ENCODE measurements at places on chromosomes 2 and 18. TPM values are rescaled to one million over a fixed set of nuclear protein-coding genes. Genes with fewer than 3 reads are reported as not detected.

MORN2 gene
- 9.4 TPM for total RNA-seq

DNA sequence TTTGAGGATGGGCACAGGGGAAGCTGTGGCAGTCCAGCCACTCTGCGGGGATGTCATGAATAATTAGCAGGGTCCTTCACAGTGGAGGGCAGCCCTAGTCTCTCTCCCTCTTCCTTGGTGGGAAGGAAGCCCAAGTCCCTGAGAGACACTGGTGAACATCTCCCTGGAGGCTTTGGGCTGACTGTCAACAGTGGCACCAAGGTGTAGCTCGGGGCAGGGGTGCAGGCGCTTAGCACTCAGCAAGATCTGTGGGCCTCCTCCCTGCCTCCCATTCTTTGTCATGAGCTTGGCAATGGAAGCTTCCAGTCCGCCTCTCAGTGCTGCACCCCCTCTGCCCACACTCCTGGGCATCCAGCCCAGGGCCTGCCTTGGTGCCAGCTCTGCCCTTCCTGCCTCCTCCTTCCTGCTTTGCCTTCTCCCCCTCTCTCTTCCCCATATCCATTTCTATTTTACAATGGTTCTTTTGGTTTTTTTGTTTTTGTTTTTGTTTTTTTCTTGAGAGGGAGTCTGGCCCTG, 59.4 kb downstream of the STEAP3 start:
- peak; percentile 90 for DNase-seq

- DNase-seq: peak; percentile 21
Observed at GRCh38 chr2:113064898-113065297, 2.9 kb upstream of the IL1F10 start.

GRCh38 chr18:66510357-66511045, 93.4 kb downstream of the CDH19 start:
- DNase-seq: no peak

DNA sequence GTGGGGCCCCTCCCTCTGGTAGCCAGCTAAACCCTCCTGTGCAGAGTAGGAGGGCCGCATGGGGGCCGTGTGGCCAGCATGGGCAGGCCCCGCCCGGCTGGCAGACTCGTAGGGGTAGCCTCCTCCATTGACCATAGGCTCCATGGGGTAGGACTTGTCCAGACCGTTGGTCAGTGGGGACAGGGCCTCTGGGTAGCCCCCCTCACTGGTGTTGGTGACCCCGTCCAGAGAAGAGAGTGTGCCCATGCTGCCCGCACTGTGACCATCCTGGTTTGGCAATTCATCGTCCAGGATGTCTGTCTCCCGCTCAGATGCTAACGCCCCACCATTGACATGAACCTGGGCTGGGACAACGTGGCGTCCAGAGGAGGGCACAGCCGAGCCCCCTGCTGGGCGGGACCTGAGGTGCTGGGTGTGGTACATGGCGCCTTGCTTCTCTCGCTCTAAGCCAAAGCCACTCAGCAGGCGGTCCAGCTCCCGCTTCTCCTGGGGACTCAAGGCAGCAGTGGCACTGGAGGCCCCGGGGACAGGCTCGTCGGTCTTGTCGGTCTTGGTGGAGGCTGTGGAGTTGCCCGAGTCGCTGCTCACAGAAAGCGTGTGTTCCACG, 154.3 kb downstream of the TNS1 start:
- no peak for DNase-seq

YES1 gene
- total RNA-seq: 122 TPM

- DNase-seq: no peak
Observed at GRCh38 chr2:23654756-23655155, 269.8 kb downstream of the KLHL29 start.

- DNase-seq: no peak
Observed at GRCh38 chr18:40577239-40577980, 1377.6 kb upstream of the PIK3C3 start.

DNA sequence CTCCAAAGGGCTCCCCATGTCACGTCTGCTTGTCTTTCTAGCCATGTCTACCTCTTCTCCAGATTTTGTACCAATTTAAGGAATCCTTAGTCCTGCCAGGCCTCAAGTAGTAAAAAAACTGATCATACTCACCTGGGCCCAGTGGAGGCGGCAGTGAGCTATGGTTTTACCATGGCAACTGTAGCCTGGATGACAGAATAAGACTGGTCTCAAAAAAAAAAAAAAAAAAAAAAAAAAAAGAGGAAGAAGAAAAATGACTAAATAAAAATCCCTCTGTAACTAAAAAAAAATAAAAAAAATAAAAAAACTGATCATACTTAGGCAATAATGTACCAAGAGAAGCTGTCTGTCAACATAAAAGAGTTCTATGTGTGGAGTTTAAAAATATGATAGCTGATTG, 221.6 kb downstream of the NR4A2 start:
- DNase-seq: no peak

PSMA8 gene
- total RNA-seq: not detected

GRCh38 chr18:5890331-5891183, 4.8 kb downstream of the TMEM200C start:
- DNase-seq: no peak

DNA sequence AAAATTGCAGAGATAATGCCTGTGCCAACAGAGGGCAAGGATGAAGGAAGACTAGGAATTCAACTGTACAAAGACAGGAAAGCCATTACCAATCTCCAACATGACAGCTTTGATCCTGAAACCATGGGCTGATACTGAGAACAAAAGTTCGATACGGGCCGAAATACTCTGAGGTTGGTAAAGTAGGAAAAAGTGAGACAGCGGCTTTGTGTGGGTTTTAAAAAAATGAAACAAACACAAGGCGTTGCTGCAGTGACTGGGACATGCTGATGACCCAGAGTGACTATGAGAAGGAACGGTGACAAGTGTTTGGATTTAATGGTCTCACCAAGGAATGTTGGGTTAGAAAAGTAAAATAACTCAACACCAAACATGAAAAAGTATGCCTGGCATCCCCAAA, 24.2 kb upstream of the SDC1 start:
- DNase-seq: peak; percentile 86

SCN1A gene
- not detected for total RNA-seq

DNA sequence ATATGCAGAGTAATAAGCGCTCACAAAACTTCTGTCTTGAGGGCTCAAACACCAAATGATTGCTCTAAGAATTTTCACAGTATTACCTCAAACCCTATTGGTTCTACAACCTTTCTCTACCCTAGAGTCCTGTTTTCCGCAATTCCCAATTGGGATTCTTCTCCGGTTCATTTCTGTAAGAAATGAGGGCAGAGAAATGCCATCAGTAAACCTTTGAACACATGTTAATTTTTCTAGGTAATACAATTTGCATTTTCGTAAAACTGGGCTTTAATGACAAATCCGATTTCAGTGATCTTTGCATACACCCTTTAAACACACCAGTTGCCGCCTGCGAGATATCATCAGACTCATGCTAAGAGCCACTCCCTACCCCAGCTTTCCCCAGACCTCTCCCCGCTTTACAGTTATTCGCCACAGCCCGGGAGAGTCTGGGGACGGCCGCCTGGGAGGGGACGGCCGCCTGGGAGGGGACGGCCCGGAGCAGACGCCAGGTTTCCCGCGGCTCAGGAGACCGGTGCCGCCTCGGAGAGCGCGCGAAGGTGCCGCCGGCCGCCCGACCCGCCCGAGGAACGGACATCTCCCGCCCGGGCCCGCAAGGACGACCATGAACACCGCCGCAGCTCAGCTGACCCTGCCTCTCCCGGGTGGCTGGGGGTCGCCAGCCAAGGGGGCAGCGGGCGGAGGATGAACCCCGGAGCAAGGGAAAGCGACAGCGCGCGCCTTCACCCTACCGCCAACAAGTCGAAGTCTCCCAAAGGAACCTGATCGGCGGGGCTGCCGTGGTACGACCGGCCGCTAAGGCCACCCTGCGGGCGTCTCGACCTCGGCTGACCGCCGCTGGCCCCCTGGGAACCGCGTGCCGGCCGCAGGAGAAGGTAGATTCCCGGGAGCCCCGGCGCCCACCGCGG, 463 bp downstream of the SMC6 start:
- DNase-seq: peak; percentile 91

DNA sequence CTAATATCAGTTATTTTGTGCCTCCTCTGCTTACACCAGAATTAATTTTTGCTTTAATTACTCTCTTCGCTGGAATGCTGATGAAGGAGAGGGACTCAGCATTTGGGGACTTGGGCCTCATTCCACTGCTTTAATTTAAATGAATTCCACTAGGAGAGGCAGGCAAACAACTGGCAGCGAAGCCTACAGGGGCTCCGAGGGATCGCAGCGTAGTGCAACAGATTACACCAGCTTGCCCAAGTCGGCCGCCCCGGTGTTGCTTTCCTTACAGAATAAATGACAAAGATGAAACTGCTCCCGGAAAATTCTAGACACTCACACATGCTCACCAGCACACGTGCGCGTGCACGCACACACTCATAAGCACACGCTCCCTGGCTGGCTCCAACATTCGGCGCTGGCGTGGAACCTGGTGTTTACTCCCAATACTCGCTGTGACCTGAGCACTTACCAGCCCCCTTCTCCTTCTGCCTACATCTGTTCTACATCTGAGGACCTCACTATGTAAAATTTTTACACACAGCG, 175.4 kb downstream of the ZNF521 start:
- no peak for DNase-seq

DNA sequence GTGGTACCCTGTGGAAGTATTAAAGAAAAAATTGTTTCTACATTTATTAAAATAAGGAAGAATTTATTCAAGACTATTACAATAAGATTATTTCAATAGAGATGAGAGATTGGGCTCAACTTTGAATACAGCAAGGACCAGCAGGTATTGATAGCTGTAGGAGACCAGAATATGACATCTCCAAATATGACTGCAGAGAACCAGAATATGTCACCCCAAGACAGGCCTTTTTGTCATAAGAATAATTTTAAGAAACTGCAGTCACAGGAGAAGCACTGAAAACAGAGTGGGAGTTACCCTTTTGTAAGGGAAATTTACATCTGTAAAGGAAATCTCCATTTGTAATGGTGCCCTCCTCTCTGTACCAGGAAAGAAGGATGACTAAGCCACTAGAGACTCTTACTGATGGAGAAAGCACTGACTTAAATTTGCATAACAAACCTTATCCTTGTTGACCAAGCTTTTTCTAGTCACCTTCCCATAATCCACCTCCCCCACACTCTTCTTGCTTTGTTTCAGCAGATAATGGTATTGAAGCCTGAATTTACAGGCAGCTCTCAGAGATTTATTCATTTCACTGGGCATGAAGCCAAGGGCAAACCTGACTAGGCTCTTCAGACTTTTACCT, 145.1 kb upstream of the RMP24 start:
- no peak for DNase-seq

HMSD gene
- not detected for total RNA-seq

DNA sequence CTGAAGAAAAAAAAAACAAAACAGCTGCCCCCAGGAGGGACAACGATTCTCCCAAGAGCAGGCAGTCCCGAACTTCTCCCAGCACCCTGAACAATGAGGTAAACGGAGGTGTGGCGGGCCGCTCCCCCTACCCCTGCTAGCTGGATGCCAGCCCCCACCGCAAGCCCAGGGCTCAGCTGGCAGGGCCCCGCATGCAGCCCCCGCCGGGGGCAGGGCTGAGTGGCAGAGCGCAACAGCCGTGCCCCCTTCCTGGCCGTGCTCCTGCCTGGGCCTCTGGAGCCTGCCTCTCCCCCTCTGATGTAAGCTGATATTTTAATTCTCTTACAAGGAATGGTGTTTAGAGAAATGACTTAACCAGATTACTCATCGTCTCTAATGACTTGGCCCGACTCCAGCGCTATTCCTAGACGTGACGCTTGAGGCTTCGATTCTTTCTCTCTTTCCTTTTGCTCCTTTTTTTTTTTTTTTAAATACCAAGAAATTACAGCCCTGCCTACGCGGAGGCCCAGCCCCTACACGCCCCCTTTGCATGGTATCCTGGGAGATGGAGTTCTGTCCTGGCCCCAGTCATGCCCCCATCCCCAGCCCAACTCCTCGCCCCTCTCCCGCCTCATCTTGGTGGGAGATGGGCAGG, 4.6 kb upstream of the ARID5A start:
- peak; percentile 99 for DNase-seq

CROCC2 gene
- not detected for total RNA-seq

- no peak for DNase-seq
Observed at GRCh38 chr2:15941481-15941850, 1.1 kb downstream of the MYCN start.

- DNase-seq: no peak
Observed at GRCh38 chr2:131152074-131152473, 46.9 kb downstream of the PLEKHB2 start.

- no peak for DNase-seq
Observed at GRCh38 chr2:216776066-216776850, 80.9 kb upstream of the IGFBP5 start.

BCL11A gene
- total RNA-seq: 4.5 TPM

DNA sequence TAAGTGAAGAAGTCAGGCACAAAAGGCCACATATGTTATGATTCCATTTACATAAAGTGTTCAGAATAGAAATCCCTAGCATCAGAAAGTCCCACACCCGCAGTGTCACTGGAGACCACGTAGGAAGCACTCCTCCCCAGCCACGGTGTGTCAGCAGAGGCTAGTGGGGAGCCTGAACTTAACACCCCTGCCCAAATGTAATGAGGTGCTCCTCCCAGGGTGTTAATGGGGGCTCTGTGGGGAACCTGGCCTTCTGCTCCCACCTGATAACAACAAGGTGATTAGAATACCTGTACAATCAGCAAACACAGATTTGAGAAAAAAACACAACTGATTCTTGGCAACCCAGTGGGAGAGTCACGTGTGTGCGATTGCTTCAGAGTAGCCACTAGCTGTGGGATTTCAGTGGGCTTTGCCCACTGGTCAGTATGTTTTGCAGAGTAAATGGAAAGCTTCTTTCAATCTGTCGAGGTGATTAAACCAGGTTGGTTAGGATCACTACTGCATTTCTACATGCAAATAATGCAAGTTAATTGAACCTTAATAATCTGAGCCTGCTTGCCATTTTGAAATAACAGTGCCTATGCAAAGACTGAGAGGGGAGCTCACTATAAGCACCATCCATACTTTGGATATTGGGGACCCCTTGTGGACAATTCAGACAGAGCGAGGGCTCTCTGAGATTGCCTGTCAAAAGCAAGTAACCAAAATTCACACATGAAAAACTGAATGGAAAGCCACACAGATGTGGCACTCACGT, 20.6 kb upstream of the ATRAID start:
- no peak for DNase-seq

DNA sequence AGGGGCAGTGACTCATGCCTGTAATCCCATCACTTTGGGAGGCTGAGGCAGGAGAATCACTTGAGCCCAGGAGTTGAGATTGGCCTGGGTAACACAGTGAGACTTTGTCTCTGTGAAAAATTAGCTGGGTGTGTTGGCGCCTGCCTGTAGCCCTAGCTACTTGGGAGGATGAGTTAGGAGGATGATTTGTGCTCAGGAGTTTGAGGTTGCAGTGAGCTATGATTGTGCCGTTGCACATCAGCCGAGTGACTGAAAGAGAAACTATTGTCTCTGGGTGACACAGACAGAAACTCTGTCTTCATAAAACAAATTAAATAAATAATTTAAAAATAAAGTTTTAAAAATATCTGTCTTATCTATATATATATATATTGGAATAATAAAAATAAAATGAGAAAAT, 1844.6 kb upstream of the PIK3C3 start:
- no peak for DNase-seq

GRCh38 chr2:113926314-113926713, 36.4 kb downstream of the ACTR3 start:
- no peak for DNase-seq

ACTR2 gene
- 85.2 TPM for total RNA-seq

- no peak for DNase-seq
Observed at GRCh38 chr2:43488737-43489136, 107.1 kb downstream of the THADA start.

- DNase-seq: no peak
Observed at GRCh38 chr2:55891671-55892094, 31.9 kb downstream of the EFEMP1 start.

MARCHF4 gene
- not detected for total RNA-seq

ARHGAP15 gene
- 5.4 TPM for total RNA-seq

UGT1A5 gene
- total RNA-seq: not detected

GRCh38 chr2:239685965-239686364, 285.1 kb upstream of the HDAC4 start:
- no peak for DNase-seq

MYOM1 gene
- 17.2 TPM for total RNA-seq

All from esophagus muscularis mucosa (tissue), 4 donors.